ENCODE measurements at places on chromosomes 16 and 17. TPM values are rescaled to one million over a fixed set of nuclear protein-coding genes. Genes with fewer than 3 reads are reported as not detected.

G6PC1 gene
- total RNA-seq: not detected

SERPINF2 gene
- 0.21 TPM for total RNA-seq

SOST gene
- total RNA-seq: not detected

TBC1D3K gene
- total RNA-seq: not detected

TOM1L1 gene
- total RNA-seq: 2.3 TPM

HES7 gene
- 1.9 TPM for total RNA-seq

CCL17 gene
- total RNA-seq: 39.5 TPM

IRX3 gene
- total RNA-seq: not detected

KCNAB3 gene
- 7.0 TPM for total RNA-seq

CCL7 gene
- total RNA-seq: not detected

SLC38A8 gene
- total RNA-seq: not detected

PROCA1 gene
- 2.4 TPM for total RNA-seq

LITAFD gene
- not detected for total RNA-seq

TMC8 gene
- total RNA-seq: 128 TPM

FBXL19 gene
- 27.5 TPM for total RNA-seq

INCA1 gene
- total RNA-seq: 0.29 TPM

NETO2 gene
- 26.2 TPM for total RNA-seq

KRT36 gene
- total RNA-seq: not detected

XAF1 gene
- 49.0 TPM for total RNA-seq

OTOP2 gene
- total RNA-seq: not detected

ANKRD40CL gene
- not detected for total RNA-seq

PPP1R1B gene
- total RNA-seq: not detected

CCDC144A gene
- total RNA-seq: 1.3 TPM

CPNE7 gene
- total RNA-seq: 46.9 TPM

CDRT15 gene
- not detected for total RNA-seq

HLF gene
- total RNA-seq: 0.26 TPM

SYNGR3 gene
- 16.4 TPM for total RNA-seq

NSF gene
- 16.0 TPM for total RNA-seq

SLC35G3 gene
- not detected for total RNA-seq

NPIPB13 gene
- 6.6 TPM for total RNA-seq

STAC2 gene
- total RNA-seq: not detected

KRTAP4-9 gene
- total RNA-seq: not detected

ZNF48 gene
- total RNA-seq: 12.0 TPM

ENKD1 gene
- total RNA-seq: 7.2 TPM

DHRS7C gene
- not detected for total RNA-seq

ZNF469 gene
- total RNA-seq: 0.21 TPM

ABCC11 gene
- total RNA-seq: not detected

LRRC37A gene
- total RNA-seq: 1.8 TPM

Measured in GM12878 (cell line).